G401 (cell line): ENCODE measurements at places on chromosomes 1 and 21. TPM values are rescaled to one million over a fixed set of nuclear protein-coding genes. Genes with fewer than 3 reads are reported as not detected.

The VANGL1 gene
- 1.5 and 2.3 TPM in 2 replicates for total RNA-seq

- DNase-seq, result no peak
Observed at GRCh38 chr21:45326169-45326851, 38.6 kb upstream of the POFUT2 start.

The USP33 gene
- 52.2 and 67.4 TPM in 2 replicates for total RNA-seq

The KRTAP21-3 gene
- total RNA-seq, result not detected in 2 replicates

The KLHL17 gene
- 23.3 and 25.4 TPM in 2 replicates for total RNA-seq

GRCh38 chr1:118862755-118863154, 125.4 kb downstream of the TBX15 start:
- DNase-seq, result no peak

GRCh38 chr1:71660411-71660810, 579.6 kb upstream of the ZRANB2 start:
- no peak for DNase-seq

DNA sequence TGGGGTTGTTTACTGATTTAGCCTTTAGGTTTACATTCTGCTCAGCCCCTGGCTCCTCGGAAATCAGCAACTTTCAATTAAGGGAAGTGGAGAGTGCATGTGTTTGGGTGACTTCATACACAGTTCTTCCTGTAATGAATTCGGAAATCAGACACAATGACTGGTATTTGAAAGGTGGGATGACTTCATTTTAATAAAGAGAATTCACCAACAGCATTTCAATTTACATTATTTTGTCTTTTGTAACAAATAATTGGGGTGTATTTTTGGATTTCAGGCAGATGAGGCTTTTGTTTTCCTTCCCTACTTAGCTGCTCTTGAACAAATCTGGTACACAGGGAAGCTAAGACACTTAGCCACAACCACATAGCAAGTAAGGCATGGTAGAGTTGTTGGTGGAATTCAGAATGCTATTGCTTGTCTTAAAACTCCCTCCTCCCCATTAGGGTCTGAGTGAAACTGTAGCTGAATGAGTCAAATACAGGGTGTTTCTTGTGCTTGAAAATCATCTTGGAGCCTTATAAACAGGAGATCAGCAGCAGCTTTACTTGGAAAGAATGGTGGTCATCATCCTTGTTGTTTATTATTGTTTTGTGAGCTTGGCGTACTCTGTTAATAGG, 917 bp downstream of the STX12 start:
- peak; percentile 18 for DNase-seq

The AMY2A gene
- total RNA-seq, result not detected in 2 replicates

DNA sequence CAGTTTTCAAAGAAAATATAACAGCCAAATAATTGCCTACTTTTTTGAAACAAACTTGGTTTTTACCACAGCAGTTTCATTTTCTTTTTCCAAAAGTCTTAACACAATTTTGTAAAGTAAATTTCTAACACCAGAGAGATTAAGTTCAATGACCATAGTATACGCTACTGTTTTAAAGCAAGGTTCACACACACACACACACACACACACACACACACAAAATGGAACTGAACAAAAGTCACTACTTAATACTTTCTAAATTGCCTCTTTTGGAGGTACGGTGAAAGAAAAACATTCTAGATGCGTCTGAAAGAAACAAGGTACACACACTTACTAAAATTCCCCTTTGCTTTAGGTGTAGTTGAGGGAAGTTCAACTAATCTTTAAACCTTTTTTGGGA, 30.1 kb downstream of the C21orf91 start:
- DNase-seq, result no peak

DNA sequence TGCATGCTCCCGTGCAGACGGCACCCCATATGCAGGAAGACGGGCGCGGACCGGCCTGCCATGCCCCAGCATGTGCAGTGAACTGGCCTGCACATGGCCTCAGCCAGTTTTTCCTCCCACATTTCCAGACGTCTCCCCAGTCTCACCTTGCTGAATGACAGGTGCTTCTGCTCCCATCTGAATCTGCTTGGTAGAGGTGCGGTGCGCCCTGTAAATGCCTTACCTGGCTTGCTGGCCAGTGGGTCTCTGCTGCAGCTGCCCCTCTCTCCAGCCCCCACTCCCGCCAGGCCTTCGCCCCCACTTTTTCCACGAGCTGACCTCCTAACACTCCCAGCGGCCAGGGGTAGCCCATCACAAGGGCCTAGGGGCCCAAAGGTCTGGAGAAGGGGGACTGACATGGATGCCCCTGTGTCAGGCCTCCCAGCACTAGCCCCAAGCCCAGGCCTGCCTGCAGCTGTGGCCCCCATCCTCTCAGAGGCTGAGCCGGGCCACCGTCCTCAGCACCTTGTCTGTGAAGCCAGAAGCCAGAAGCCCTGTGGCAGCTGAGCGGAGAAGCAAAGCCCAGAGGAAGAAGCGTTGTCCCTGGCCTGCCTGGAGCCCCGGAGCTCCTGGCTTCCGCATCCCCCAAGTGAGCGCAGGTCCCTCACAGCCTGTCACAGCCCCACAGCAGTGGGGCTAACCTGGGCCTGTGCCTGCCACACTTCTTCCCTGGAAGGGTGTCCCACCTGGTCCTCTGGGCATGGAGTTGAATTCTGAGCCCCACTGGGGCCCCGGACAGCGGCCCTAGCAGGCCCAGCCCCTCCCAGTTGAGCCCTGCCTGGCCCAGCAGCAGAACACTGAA, 3.7 kb upstream of the SLC19A1 start:
- no peak for DNase-seq

GRCh38 chr1:205593532-205593931, 38.3 kb downstream of the ELK4 start:
- no peak for DNase-seq

DNA sequence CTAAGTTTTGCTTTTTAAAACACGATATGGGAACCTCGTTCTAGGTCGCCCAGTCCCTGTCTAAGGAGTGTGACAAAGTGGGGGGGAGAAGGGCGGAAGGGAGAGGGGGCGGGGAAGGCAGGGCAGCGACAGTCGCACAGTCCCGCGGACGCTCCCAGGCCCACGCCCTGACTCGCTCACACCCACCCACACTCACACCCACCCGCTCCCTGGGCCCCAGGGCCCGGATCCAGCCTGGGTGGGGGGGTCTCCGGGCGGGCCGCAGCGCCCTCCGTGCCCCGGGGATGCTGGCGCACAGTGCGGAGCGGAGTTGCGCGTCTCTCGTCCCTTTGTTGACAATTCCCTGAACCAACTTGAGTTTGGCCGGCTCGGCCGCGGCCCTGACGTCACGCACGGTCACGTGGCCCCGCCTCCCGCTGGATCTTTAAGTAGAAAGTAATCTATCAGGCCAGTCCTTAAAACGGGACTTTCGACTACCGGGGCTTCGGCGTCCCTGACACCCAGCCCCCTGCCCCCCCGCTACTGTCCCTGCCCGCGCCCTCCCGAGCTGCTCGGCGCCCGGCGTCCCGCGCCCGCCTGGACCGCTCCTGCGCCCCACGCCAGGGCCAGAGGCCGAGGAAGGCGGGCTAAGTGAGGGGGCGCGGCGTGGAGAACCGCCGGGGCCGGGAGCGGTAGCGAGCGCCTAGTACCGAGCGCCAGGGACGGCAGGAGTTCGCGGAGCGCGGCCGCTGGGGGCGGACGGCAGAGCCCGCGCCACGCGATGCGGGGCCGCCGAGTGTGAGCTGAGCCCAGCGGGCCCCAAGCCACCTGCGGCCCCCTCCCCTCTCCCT, at the start of gene FOXD3:
Gene FOXD3 (plus strand): TSS at position 454 of the 830 bp plus-strand sequence. CDS start 492 bp downstream, outside the sequence.
- no peak for DNase-seq

DNA sequence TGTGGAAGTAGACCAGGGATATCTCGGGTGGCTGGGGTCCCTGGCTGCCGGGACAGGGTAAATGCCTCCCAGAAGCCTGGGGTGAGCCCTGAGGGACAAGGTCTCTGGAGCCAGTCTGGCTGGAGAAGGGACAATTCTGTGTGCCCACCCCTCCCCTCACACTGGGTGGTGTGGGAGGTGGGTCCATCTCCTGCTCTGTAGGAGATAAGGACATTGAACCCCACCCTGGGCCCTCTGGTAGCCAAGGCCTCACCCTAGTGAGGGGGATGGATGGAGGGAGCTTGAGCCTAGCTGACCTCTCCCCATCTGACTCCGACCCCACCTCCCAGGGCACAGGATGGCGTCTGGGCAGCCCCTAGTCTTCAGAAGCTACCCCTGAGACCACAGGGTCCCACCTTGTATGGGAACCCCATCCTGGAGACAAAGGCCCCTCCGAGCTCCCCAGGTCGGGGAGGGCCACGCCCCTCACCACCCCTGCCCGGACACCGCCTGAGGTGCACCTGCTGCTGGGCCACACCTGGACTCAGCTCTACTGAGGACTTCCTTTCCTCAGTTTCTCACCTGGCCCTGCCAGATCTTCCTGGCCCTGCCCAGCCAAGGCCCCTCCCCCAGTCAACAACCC, 4.3 kb downstream of the AGRN start:
- no peak for DNase-seq

GRCh38 chr1:204146309-204146708, 5.5 kb downstream of the ETNK2 start:
- DNase-seq, result no peak

The CYP4Z1 gene
- not detected in 2 replicates for total RNA-seq

The BACH1 gene
- 25.7 and 45.2 TPM in 2 replicates for total RNA-seq

DNA sequence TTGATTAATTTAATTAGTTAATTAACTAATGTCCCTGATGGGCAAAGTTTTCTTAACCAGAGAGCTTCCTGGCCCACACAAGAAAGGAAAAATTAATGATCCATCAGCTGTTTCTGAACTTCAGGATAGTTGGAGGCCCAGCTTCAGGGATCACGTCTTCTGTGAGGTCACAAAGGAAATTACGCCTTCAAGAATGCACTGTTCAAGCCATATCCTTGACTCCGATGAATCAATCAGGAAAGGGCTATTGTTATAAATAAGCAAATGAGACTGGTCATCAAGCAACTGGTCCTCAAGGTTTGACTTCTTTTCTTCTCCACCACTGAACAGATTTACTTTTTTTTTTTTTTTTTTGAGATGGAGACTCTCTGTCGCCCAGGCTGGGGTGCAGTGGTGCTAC, 40.6 kb downstream of the TCP10L start:
- DNase-seq, result no peak

The CELA2A gene
- not detected in 2 replicates for total RNA-seq

The C1orf141 gene
- total RNA-seq, result not detected in 2 replicates

DNA sequence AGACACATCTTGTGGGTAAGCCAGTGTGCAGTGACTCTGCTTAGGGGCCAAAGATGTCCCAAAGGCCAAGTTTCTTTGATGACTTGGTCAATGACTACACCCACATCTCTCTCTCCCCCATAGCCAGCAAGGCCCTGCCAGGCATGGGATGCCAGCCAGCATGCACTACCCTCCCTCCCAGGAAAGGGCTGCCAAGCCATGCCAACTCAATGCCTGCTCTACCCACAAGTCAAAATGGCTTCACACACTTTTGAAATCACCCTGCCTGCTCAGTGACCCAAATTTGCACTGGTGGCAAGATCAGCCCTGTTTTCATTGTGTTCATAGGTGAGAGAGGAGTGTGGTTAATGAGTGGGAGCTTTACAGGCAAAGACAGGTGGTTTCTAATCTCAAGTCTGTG, 112.5 kb downstream of the MATN1 start:
- no peak for DNase-seq

GRCh38 chr1:100266741-100267140, 725 bp downstream of the RTCA start:
- DNase-seq, result no peak
